ENCODE measurements at places on chromosomes 6 and 20. TPM values are rescaled to one million over a fixed set of nuclear protein-coding genes. Genes with fewer than 3 reads are reported as not detected.
A peak's percentile ranks its signal among the peaks of the same experiment; 100 is the strongest.

Gene KCNK5
- total RNA-seq = 2.6 TPM

Gene CHRNA4
- not detected for total RNA-seq

Gene SIRPB2
- 1.3 TPM for total RNA-seq

Gene SLC22A2
- total RNA-seq = not detected

Gene SIGLEC1
- not detected for total RNA-seq

Gene FAM229B
- total RNA-seq = 11.3 TPM

Gene SMIM8
- 3.2 TPM for total RNA-seq

Gene SFTA2
- total RNA-seq = not detected

Gene SPTLC3
- 20.3 TPM for total RNA-seq

DNA sequence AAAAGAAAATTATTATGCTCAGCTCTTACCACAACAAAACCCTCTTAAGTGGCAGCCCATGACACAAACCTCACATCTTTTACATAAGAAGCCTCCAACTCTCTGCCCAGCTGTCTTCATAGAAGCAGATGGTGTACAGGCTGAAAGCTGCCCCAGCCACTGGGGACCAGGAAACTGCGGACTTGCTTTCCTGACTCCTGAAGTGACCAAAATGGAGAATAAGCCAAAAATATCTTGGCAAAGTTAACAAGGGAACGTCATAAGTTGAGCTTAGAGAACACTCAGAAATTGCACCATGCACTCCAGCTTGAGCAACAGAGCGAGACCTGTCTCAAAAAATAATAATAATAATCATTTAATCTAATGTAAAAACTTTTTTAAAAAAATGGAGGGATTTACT, 160.3 kb upstream of the CDYL start:
- H3K27me3 ChIP-seq = no peaks in the 10 kb centered on the region
- H3K4me3 ChIP-seq = no peak overlapping the region
- H3K27ac ChIP-seq = no peak overlapping the region
- H3K4me1 ChIP-seq = no peaks in the 10 kb centered on the region
- no peak for DNase-seq

- no peak overlapping the region for H3K27ac ChIP-seq
- peaks cover 35% of the 10 kb centered on the region for H3K27me3 ChIP-seq
- no peaks in the 10 kb centered on the region for H3K36me3 ChIP-seq
Observed at GRCh38 chr20:60144404-60144803, 186.2 kb downstream of the CDH26 start.

GRCh38 chr6:140857739-140858380, 1274.9 kb upstream of the GJE1 start:
- peak overlapping the region; percentile 72 for H3K27ac ChIP-seq
- H3K36me3 ChIP-seq = no peaks in the 10 kb centered on the region
- peaks cover 38% of the 10 kb centered on the region for H3K4me1 ChIP-seq
- peak; percentile 87 for DNase-seq

- H3K4me3 ChIP-seq = no peak overlapping the region
- H3K4me1 ChIP-seq = peaks cover 17% of the 10 kb centered on the region
- no peak overlapping the region for H3K27ac ChIP-seq
- no peak for DNase-seq
Observed at GRCh38 chr20:25668446-25668845, 28.2 kb downstream of the ZNF337 start.

DNA sequence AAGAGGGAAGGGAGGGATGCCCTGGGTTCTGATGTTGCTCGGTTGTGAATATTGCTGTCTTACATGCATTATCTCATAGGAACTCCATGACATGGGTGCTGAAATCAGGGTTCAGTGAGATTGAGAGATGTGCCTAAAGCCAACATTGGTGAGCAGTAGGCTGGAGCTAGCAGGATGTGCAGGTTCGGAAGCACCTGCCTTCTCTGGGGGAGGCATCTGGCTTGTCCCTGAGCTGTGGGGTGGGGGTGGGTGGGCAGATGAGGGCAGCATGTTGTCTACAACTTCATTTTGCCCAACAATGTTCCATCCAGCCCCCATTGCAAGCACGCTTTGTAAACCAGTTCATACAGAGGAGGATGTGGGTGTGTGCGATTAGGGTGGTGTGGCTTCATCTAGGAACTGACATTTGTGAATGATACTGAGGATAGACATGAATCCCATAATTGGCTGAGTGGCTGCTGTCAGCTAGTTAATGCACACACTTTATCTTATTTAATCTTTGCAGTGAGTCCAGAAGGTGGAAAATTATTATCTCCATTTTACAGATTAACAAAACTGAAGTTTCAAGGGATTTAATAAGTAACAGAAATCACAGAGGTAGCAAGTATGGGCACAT, 119.4 kb downstream of the SYNDIG1 start:
- no peak overlapping the region for H3K27ac ChIP-seq
- no peaks in the 10 kb centered on the region for H3K4me1 ChIP-seq
- no peak overlapping the region for H3K4me3 ChIP-seq
- H3K27me3 ChIP-seq = no peaks in the 10 kb centered on the region

GRCh38 chr6:145815309-145816274, 997 bp upstream of the FBXO30 start:
- H3K27ac ChIP-seq = peak overlapping the region; percentile 95
- no peak for DNase-seq
- peak overlapping the region; percentile 81 for H3K4me3 ChIP-seq
- no peaks in the 10 kb centered on the region for H3K36me3 ChIP-seq
- H3K4me1 ChIP-seq = peaks cover 29% of the 10 kb centered on the region

- H3K4me3 ChIP-seq = no peak overlapping the region
- H3K27ac ChIP-seq = no peak overlapping the region
Observed at GRCh38 chr20:3304456-3304855, 65.5 kb upstream of the SLC4A11 start.

GRCh38 chr20:35721621-35722020, 20.4 kb downstream of the RBM39 start:
- peaks cover 6% of the 10 kb centered on the region for H3K4me1 ChIP-seq
- no peak overlapping the region for H3K27ac ChIP-seq
- H3K27me3 ChIP-seq = no peaks in the 10 kb centered on the region
- no peak overlapping the region for H3K4me3 ChIP-seq
- H3K36me3 ChIP-seq = peaks cover 100% of the 10 kb centered on the region

DNA sequence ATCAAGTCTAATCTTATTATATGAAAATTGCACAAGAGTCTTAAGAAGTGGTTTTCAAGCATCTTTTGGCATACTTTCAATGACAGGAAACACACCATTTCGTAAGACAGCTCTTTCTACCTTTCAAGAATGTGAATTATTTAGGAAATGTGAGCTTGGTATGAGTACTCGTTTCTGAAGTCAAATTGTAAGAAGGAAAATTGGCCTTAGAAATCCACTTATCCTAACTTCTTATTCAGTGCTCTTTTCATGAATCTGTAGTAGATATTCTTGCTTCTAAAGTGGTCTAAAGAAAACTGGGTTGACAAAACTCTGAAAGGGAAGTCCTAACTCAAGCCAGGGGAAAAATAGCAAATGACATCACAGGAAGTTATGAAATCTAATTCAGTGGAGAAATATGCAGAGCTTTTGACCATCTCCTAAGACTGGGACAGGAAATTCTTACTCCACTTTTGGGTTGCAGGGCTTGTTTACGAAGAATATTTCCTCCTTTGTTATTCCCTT, 38.5 kb upstream of the OGFRL1 start:
- no peaks in the 10 kb centered on the region for H3K27me3 ChIP-seq
- peaks cover 32% of the 10 kb centered on the region for H3K4me1 ChIP-seq
- H3K4me3 ChIP-seq = peak overlapping the region; percentile 57
- peak overlapping the region; percentile 87 for H3K27ac ChIP-seq
